ENCODE measurements at places on chromosomes 2 and 18.

- peak; percentile 12 for DNase-seq
Observed at GRCh38 chr2:232781765-232782164, 5.4 kb upstream of the KCNJ13 start.

GRCh38 chr2:224126003-224126402 is 86.9 kb upstream of the SERPINE2 start:
- DNase-seq = no peak

- no peak for DNase-seq
Observed at GRCh38 chr2:40394597-40394996, 57.3 kb downstream of the SLC8A1 start.

GRCh38 chr2:54593249-54593648 is 130.2 kb upstream of the EML6 start:
- no peak for DNase-seq

DNA sequence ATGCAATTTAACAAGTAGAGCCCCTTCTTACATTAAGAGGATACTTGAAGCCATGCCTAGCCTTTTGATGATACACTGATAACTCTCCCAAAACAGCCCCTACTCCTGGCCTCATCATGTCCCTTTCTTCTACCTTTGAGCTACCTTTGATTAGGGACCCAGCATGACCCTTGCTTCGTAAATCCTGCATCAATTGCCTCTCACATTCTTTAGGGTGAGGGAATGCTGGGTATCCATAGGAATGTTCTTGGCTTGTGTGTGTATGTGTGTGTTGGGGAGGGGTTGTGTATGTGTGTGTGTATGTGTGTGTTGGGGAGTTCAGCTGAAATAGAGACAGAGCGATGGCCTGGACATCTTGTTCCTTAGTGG is 5.3 kb upstream of the KRCC1 start:
- no peak for DNase-seq

- no peak for DNase-seq
Observed at GRCh38 chr2:155714983-155715382, 617.5 kb downstream of the NR4A2 start.

DNA sequence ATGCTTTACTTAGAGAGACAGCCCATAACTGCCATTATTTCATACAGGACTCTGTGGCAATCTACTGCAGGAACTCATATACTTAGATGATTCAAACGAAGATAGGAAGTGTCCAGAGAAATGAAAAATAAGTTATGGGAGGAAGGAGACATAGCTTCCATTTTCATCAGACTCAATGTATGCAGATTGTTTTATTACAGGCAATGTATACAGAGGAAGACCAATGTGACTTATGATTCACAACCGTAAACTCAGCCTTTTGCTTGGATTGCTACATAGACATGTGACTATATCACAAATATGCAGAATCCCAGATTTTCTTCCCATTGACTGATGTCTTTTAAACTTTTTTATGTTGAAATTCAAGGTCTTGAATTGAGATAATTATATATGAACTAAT is 793.4 kb downstream of the SATB2 start:
- no peak for DNase-seq

Measured in HTR-8/SVneo (cell line).